AG10803 (cell line): ENCODE measurements at places on chromosomes 7 and 10.
A peak's percentile ranks its signal among the peaks of the same experiment; 100 is the strongest.

- DNase-seq, result no peak
Observed at GRCh38 chr10:63773962-63774361, 252.8 kb downstream of the REEP3 start.

DNA sequence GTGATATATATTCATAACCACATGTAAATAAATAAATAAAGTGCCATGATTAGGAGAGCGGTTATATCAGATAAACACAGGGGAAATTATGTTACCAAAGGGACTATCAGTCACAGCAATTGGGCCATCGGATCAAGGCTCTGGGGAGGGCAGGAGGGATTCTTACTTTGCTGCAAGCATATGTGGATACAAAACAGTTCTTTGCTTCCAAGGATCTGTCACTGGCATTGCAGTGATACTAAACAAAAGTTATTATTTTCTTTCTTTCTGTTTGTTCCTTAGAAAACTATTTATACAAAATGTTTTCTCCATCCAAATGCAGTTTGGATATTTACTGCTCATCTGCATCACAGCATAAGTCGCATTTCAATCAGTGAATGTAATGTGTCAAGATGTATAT lies 188.4 kb upstream of the MGMT start:
- DNase-seq, result no peak

- peak; percentile 72 for DNase-seq
Observed at GRCh38 chr10:57952741-57953140, 315.0 kb downstream of the IPMK start.

GRCh38 chr7:111763221-111763801 lies 201.0 kb upstream of the IMMP2L start:
- peak; percentile 66 for DNase-seq

- DNase-seq, result no peak
Observed at GRCh38 chr10:46301056-46301645, 14.4 kb downstream of the ANTXRL start.

DNA sequence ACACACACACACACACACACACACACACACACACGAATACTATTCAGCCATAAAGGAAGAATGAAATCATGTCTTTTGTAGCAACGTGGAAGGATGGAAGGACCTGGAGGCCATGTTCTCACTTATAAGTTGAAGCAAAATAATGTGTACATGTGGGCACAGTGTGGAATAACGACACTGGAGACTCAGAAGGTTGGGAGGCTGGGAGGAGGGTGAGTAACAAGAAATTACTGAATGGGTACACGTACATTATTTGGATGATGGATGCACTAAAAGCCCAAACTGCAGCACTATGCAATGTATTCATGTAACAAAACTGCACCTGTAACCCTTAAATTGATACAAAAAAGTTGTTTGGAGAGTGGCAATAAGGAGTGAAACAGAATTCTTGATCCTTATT lies 32.1 kb downstream of the KMT2C start:
- no peak for DNase-seq

DNA sequence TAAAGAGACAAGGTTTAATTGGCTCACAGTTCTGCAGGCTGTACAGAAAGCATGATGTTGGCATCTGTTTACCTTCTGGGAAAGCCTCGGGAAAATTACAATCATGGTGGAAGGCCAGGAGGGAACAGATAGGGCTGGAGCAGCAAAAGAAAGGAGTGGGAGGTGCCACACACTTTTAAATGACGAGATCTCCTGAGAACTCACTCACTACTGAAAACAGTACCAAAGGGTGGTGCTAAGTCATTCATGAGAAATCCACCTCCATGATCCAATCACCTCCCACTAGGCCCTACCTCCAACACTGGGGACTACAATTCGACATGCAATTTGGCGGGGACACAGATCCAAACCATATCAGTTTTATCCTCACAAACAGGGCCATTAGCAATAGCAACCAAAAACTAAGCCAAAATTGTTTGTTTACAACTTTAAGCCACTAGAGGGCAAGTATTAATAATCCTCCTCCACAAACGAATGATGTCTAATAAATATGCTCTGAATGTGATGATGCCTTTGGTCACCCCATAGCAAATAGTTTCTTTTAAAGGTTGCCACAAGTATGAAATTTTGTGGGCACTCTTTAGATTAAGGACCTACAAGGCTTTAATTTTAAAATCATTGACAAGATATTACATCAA lies 129.2 kb upstream of the NRBF2 start:
- DNase-seq, result no peak

GRCh38 chr7:81672872-81673271 lies 97.0 kb downstream of the HGF start:
- DNase-seq, result no peak

DNA sequence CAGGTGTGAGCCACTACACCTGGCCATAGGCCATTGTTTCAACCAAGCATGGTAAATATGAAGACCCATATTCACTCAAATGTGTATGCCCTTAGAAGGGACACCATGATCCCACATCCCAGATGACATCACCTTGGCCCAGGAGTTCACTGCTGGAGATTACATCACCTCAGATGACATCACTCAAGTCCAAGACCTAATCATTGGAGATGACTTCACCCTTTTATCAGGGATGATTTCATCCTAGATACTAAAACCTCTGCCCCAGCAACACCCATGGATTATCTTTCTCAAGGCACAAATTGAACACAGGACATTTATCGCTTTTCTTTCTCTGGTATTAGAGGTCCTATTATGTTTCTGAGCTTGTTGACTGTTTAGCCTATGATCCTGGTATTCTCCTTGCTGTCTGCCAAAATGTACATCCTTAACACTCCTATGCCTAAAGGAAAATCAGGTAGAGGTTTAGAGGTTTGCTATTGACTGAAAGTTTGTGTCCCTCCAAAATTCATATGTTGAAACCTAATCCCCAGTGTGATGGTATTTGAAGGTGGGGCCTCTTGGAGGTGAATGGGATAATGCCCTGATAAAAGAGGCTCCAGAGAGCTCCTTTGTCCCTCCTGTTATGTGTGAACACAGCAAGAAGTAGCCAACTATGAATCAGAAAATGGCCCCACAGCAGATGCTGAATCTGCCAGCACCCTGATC lies 9.8 kb upstream of the CYP2C18 start:
- DNase-seq, result no peak

DNA sequence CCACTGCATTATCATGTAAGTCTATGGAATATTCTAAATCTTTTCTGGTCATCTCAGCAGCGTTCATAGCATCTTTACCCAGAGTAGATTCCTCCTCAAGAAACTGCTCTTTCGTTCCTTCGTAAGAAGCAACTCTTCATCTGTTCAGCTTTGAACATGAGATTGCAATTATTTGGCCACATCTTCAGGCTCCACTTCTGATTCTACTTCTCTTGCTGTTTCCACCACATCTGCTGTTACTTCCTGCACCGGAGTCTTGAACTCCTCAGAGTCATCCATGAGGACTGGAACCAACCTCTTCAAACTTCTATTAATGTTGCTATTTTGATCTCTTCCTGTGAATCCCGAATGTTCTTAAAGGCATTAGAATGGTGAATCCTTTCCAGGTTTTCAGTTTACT lies 12.7 kb downstream of the CHST12 start:
- no peak for DNase-seq

DNA sequence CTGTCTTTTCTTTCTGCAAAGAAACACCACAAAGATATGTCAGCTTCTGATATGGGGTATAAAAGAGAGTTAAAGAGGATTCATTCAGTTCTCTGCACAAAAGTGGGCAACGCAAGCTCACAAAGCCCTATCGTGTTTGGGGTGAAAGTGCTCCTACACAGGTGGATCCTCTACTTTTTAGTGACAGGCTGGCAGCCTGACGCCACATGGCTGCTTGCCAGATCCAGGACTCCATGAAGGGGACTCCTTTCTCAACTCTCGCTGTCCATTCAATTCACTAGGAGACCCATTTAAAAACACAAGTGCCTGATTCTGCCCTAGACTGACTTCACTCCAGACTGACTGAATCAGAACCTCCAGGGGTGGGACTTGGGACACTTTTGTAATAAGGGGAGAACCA lies 8.0 kb downstream of the PARP12 start:
- DNase-seq, result no peak

GRCh38 chr7:115229401-115230105 lies 307.7 kb downstream of the MDFIC start:
- no peak for DNase-seq

GRCh38 chr7:148556892-148557291 lies 33.7 kb upstream of the C7orf33 start:
- no peak for DNase-seq

DNA sequence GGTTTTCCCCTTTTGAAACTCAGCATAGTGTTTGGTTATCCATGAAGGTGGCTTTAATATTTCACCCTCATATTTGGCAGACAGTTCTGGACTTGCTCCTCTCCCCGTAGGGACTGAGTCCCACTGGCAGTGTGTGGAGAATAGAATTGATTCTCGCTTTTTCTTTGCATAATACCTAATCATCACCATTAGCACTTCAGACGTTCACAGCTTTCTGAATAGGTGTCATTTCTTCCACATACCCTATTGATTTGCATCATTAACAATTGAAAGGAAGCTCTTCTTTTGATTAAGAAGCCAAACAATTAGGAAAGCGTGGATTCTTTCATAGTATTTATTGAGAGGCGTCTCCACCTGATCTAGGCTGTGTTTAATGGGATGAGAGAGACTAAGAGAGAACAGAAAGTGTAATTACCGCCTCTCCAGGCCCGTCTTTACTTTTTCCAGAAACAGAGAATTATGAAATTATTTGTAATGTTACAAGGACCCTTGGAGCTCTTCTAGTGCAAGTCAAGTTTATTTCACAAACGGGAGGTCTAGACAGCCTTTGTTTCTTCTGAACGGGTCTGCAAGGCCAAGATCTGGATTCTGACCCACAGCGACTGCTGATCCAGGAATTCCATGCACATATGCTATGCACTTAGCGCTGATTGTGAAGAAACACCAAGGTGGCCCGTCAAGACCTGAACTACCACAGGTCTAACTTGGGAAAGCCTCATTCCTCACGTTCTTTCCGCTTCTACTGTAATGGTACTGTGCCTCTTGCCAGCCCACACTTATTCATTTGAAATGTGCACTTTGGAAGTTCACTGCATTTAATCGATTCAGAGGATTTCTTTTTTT lies 249.9 kb upstream of the C7orf33 start:
- DNase-seq, result no peak

DNA sequence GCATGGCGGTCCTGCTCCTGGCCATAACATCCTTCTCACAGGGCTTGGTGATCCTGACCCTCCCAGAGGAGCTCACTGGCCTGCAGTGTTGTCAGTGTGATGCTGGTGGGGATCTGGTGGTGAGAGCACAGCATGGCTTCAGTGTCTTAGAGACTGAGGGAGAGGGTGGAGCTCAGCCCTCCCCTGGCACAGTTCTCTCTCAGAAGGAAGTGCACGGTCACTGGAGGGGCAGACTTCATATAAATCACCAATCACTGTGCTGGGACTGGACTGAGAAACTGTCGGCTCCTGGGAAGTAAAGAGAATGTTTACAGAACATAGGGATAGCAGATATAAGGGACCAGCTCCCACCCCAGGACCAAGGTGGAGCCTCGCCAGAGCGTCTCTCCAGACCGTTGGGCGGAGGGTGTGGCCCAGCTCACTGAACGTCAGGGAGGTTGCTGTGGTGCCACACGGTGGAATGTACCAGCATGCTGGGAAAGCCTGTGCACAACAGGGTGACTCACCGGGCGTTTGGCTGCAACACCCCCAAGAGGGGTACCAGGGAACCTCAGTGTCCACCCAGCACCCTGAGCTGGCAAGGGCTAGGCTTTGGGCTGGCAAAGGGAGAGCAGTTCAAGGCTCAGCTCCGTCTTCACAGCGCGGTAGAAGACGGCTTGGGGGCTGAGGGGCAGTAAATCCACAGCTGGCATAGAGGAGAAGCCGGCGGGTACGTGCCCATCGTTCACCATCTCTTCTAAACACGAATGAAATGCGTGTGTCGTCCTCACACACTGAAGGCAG lies 8.8 kb upstream of the GET4 start:
- DNase-seq, result peak; percentile 83

- no peak for DNase-seq
Observed at GRCh38 chr10:95475003-95475383, 86.2 kb downstream of the SORBS1 start.

- peak; percentile 88 for DNase-seq
Observed at GRCh38 chr10:122854648-122855047, 9.0 kb upstream of the CUZD1 start.
